ENCODE measurements at places on chromosomes 2 and 18.

GRCh38 chr2:240932724-240933047 lies 26.6 kb downstream of the CROCC2 start:
- no peak for DNase-seq

GRCh38 chr2:169775765-169776164 lies 22.9 kb upstream of the SSB start:
- DNase-seq = no peak

- DNase-seq = no peak
Measured at GRCh38 chr18:54880395-54881105, 52.3 kb downstream of the RAB27B start.

DNA sequence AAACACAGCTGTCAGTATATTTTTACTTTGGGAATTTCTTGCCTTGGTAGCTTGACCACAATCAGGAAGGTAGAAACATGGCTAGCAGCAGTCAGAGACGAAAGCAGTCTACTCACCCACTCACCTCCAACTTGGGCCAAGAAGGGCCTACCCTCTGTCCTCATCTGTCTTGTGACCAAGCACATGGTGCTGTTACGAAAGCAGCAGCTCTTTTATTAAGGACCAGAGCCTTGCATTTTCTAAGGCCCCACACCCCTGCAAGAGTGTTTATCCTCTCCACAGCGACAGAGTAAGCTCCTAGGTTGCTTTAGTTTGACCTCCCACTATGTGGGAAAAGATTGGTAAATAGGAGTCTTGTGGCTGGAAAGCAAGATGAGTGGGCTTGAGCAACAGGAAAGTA lies 31.3 kb upstream of the MSTN start:
- no peak for DNase-seq

DNA sequence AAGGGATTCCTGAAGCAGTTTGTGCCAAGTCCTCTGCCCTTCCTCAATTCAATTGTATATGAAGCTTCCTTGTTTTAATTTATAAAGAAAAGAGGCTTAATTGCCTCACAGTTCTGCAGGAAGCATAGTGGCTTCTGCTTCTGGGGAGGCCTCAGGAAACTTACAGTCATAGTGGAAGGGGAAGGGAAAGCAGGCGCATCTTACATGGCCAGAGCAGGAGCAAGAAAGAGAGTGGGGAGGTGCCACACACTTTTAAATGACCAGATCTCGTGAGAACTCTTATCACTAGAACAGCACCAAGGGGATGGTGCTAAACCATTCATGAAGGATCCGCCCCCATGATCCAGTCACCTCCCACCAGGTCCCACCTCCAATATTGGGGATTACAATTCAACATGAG lies 114.2 kb downstream of the SGPP2 start:
- no peak for DNase-seq

- DNase-seq = no peak
Measured at GRCh38 chr2:45932278-45932975, 281.0 kb downstream of the PRKCE start.

DNA sequence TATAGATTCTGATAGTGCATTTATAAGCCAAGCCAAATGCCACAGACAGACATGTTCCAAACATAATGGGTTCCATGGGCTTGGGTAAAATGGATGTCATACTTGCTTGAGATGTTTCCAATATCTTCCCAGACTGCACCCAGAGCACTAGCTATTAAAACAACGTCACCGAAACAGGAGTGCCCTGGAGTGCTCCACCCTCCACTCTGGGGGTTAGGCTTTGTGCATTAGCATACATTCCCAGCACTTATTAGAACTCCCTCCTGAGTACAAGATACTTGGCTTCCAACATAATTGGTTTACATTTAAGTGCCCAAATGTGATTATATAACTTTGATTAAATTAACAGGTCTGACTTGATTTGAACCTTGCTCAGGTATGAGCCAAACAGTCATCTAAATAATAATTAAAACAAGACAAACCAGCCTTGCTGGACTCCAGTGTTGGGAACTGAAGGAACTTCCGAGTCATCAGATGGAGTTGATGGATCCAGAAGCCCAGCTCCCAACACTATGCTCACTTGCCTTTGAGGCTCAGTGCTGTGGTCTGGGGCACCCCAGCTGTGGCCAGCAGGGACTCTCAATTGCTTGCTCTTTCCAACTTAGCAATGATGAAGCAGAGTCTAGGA lies 60.5 kb upstream of the LGALSL start:
- no peak for DNase-seq

- DNase-seq = no peak
Measured at GRCh38 chr2:159755788-159756187, 42.2 kb downstream of the CD302 start.

DNA sequence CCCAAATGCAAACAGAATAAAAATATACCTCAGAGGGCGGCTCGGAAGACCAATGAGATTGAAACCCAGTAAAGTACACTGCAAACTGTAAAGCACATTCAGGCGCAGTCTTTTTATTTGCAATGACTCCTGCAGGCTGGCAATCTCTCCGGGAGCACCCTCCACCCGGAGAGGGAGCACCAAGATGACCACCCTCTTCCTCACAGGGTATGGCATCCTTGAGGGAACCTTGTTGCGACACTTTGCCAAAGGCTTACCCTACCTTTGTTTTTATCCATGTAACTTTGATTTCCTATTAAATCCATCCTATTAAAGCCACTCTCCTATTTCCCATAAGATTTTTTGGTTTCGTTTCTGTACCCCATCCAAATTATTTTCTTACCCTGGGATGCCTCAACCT lies 16.2 kb downstream of the CHST10 start:
- DNase-seq = no peak

DNA sequence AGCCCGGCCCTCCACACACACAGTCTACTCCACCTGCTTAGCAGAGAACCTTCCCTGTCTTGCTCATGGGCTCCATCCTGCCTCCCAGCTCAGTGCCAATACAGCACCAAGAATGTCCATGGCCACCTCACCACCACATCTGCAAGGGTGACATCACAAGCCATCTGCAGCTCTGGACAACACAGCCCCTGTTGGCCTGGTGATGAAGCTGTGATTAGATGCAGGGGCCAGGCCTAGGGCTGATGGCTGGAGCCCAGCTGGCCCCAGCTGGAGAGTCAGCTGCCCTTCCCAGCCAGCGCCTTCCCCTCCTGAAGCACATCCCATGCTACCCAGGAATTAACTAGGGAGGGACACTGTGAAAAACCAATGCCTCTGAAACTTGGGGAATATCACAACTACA lies 91.1 kb downstream of the TTC32 start:
- no peak for DNase-seq

DNA sequence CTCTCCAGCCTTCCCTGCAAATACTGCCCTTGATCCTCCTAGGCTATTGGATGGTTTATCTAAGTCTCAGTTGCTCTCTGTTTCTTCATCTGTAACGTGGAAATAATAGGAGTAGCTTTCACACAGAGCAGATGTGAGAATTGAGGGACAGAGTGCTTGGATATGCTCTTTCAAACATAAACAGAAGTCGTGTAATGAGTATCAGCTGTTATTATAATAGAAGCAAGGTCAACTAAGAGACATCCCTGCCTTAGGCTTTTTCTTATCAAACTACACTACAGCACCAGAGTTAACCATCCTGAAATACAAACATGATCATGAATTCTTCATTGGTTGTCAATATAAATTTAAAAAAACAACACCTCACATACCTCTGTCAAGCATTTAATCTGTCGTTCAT lies 138.2 kb downstream of the DOK6 start:
- DNase-seq = no peak

DNA sequence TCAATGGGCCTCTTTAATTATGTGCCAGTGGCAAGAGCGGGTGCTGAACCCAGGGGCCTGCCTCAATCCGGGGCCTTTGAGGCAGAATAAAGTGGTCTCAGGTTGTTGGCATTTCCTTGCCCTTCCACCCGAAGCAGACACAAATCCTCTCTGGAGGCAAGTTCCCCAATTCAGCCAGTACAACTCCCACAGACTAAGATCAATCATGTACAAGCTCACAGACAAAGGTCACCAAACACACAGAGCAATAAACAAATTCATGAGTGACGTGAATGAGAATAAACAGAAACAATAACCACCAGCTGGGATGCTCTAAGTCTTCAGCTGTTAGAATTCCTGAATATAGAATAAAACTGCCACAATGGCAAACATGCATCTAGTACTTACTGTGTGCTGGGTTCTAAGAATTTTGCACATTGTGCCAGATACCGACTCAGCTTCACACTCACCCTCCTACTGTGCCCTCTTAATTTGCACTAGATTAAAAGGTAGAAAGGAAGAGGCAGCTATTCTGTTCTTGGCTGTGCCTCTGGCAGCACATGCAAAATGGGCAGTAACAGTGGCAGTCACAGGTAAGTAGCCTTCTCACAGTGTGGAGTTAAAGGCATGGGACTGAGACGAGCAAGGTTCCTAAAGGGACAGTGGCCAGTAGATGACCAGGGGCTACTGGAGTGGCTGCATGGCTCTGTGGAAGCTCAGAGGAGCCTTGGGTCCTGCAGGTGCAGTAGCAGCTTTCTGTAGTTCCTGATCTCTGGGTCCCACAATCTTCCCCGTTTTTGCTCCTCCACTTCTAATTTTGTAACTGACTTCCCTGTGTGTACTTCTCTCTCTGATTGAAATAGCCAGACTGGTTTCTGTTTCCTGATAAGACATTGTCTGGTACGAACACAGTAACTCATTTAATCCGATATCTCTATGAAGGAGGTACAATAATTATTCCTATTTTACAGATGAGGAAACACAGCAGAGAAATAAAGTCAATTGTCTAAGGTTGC lies 34.6 kb upstream of the IL1B start:
- no peak for DNase-seq

DNA sequence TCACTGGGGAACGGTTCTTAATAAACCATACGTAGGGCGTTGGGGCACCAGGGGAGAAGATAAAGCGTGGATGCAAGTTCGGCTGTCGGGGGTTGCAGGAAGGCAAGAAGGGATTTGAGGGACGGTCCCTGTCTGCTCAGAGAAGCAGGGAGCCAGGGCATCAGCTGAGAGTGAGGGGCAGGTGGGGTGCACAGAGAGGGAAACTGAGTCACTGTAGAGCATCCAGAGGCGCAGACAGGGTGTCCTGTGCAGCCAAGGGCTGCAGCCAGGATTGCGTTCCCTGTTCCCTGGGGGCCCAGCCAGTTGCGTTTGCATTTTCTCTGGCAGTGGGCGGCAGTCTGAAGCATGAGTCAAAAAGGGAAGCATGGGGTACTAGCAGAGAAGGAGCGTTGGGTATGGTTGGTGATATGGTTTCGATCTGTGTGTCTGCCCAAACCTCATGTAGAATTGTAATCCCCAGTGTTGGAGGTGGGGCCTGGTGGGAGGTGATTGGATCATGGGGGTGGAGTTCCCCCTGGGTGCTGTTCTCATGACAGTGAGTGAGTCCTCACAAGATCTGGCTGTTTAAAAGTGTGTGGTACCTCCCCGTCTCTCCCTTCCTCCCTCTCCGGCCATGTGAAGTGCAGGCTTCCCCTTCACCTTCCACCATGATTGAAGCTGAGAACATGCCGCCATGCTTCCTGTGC lies 202.9 kb downstream of the NDUFA10 start:
- no peak for DNase-seq

GRCh38 chr18:29644276-29644675 lies 1398.3 kb downstream of the DSC3 start:
- no peak for DNase-seq

DNA sequence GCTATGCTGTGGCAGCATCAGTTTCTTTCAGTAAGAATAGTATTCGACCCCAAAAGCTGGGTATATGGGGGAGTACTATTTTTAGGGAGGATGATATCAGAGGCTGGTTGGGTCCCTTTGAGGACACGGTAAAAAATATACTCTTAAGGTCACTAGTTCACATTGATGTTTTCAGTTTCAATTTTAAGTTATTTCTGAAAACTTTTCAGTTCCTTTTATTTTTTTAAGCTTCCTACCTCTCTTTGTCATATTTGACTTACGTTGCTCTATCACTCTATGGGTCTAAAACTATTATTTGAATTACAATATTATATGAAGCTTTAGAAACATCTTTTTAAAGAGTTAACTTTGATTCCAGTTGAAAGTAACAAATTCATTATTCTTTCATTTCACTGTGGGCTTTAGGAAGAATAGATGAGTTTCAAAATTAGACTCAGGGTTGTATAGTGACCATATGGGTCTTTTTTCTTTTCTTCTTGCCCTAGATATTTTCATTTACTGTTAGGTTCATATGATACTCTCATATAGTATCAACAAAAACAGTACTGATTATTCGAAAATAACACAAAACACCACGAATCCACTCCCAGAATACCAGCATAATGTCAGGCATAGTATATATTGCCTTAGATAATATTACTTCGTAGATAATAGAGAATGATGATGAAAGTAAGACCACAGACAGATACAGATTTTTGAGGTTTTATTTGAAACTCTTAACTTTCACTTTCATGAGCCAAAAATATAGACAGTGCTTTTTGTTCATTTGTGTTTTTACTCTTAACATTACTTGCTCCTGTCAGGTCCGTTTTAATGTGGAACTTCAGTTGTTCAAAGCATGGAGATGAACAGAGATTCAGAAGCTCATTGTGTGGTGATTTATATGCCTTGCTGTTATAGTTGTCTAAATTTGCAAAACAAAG lies 9.8 kb downstream of the RMDN2 start:
- no peak for DNase-seq

GRCh38 chr18:21727702-21728101 lies 12.9 kb upstream of the MIB1 start:
- DNase-seq = no peak

DNA sequence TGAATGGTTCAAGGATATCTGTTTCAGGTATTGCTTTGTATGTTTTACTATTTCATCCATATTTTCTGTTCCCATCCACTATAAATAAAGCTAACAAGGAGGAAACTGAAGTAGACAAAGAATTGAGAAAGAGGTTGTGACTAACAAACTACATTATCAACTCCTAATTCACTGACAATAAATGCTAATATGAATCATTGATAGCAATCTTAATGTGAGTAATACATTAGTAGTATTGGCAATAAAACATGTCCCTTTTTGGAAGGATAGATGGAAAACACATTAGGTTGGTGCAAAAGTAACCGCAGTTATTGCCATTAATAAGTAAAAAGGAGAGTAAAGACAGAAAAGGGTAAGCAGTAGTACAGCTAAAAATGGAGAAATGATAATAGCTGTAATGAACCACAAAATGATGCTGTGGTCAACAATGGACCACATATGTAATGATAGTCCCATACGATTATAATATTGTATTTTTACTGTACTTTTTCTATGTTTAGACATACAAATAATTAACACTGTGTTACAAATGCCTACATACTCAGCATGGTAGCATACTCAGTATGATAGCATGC lies 104.7 kb downstream of the THADA start:
- DNase-seq = no peak

DNA sequence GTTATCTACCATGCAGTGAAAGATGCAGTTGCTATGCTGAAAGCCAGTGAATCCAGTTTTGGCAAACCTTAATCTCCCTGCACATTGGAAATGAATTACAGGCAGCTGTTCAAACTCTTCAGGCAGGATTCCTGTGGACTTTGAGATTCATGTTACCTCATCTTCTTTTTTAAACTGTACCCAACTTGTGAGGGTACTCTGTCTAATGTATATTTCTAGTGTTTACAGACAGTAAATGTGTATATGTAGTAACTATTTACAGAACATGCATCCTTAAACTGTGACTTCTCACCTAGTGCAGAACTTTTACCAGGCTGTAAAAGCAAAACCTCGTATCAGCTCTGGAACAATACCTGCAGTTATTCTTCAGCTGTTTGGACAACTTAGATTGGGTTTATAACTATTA lies 50.9 kb downstream of the KDM3A start:
- no peak for DNase-seq

- no peak for DNase-seq
Measured at GRCh38 chr18:13872932-13873331, 42.4 kb downstream of the MC2R start.

- DNase-seq = no peak
Measured at GRCh38 chr2:158178646-158179045, 77.0 kb downstream of the UPP2 start.

Measured in activated CD8-positive, alpha-beta memory T cell treated with anti-CD3 and anti-CD28 coated beads for 1 hour (primary cell).